Epithelial cell of proximal tubule (primary cell): ENCODE measurements at places on chromosomes 11 and 22. TPM values are rescaled to one million over a fixed set of nuclear protein-coding genes. Genes with fewer than 3 reads are reported as not detected.

The IGSF9B gene
- total RNA-seq: 0.22 and 1.0 TPM in 2 replicates

The PATE4 gene
- total RNA-seq: not detected in 2 replicates

The OR52N4 gene
- total RNA-seq: not detected in 2 replicates

The ANKRD49 gene
- 7.2 and 16.2 TPM in 2 replicates for total RNA-seq

The PTGDR2 gene
- total RNA-seq: 0.29 TPM in 1 of 2 replicates, not detected in the other

The TEAD1 gene
- 61.9 and 70.2 TPM in 2 replicates for total RNA-seq

The DLG2 gene
- 0.17 and 0.58 TPM in 2 replicates for total RNA-seq

The RRP7A gene
- 52.6 and 109 TPM in 2 replicates for total RNA-seq

The ZNF70 gene
- 2.2 and 2.5 TPM in 2 replicates for total RNA-seq

The GRK2 gene
- total RNA-seq: 46.8 and 66.4 TPM in 2 replicates

The MAP6 gene
- 1.1 and 1.8 TPM in 2 replicates for total RNA-seq

DNA sequence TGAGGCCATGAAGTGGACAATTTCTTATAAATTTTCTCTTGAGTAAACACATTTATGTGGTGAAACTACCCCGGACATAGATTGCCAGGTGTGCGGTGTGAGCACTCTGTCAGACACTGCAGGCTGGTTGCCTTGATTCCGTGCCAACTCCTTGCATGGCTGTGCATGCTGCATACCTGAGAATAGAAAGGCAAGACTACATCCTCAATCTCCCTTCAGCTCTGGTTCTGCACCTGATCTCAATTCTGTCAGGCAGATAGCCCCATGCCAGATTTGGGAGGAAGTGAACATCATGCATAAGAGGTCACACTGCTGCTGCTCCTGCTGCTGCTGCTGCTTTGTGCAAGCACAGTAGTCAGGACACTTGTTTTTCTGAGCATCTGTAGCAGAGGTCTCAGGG is 42.5 kb upstream of the DEUP1 start:
- no peak for DNase-seq

GRCh38 chr22:27352426-27352825 is 449.1 kb downstream of the MN1 start:
- DNase-seq: no peak

DNA sequence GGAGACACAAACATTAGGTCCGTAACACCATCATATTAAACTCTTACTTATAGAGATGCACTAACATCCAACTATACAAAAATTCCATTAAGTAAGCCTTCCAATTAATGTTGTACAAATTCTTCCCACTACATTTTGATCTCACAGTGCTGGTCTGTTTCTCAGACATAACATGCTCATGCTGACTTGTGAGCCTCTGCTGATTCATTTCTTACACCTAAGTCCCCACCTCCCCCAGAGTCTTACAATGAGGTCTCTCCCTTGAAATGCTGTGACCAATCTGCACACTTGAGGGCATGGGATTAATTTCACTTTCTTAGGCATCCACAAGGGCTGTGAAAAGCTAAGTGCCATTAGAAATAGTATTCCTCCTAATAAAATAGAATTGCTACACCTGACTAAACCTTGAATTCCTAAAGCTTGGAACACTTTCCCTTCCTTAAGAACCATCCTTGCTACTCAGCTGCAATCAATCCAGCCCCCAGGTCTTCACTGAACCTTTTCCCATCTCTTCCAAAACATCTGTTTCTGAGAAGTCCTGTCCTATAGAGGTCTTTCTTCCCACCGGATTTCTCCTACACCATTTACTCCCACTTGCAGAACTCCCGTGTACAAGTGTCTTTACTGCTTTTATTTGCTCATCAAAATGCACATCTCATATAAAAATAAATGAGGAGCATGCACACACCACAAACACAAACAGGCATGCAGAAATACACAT is 2.0 kb downstream of the HBG1 start:
- no peak for DNase-seq

- DNase-seq: no peak
Measured at GRCh38 chr11:67344264-67344663, 9.1 kb downstream of the POLD4 start.

DNA sequence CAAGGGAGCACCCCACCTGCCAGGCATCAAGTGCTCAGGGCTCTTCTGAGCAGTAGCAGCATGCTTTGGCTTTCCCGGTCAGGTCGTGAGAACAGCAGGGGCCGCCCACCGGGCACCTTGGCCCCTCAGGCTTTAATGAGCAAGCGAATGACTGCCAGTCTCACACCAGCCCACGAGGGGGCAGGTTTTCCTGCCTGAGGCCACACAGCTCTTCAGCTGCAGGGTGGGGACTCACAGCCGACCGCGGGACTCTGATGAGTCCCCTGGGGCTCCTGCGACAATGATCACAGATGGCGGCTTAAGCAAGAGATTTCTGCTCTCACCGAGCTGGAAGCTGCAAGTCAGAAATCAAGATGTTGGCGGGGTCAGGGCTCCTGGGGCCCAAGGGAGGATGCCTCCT is 14.3 kb upstream of the FGF19 start:
- no peak for DNase-seq

- DNase-seq: no peak
Measured at GRCh38 chr11:36026315-36026968, 82.6 kb downstream of the LDLRAD3 start.

DNA sequence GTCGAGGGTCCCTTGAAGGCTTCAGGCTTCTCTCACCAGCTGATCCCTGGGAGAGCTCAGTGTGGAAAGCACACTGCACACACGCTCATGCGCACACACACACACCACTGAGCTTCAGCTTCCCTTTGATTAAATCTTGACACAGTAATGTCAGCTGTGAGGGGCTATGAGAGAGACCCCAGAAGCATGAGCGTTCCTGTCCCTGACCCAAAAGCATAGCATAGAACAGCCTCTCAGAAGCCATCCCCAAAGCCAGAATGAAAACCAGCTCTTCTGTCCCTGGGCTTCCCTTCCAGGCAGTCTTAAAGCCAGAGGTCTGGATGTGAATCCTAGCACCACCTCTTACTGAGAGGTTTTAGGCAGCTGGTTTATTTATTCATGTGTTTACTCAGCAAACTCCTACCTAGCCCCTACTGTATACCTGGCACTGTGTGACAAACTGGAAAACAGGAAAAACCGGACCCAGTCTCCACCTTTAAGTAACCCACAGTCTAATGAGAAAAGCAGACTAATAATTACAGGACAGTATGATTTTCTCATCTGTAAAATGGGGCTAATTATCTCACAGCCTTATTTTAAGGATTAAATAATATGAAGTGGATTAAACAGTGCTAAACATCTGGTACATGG is 15.9 kb downstream of the GALNT18 start:
- no peak for DNase-seq

DNA sequence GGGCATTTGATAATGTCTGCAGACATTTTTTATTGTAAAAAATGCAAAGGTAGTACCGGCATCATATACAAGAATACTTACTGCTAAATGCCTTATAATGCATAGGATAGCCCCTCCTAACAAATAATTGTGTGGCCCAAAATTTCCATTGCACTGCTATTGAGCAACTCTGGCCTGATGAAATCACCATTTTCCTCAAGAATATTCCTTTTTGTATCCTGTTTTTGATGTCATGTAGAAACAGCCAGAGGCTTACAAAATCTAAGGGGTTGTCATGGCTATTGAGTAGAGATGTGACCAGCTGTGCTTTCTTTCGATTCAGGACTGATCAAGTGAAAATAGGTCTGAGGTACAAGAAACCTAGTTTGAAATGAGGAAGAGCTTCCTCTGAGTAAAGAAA is 854.3 kb downstream of the KCNA4 start:
- no peak for DNase-seq

- no peak for DNase-seq
Measured at GRCh38 chr11:45513821-45514340, 151.5 kb downstream of the CHST1 start.

DNA sequence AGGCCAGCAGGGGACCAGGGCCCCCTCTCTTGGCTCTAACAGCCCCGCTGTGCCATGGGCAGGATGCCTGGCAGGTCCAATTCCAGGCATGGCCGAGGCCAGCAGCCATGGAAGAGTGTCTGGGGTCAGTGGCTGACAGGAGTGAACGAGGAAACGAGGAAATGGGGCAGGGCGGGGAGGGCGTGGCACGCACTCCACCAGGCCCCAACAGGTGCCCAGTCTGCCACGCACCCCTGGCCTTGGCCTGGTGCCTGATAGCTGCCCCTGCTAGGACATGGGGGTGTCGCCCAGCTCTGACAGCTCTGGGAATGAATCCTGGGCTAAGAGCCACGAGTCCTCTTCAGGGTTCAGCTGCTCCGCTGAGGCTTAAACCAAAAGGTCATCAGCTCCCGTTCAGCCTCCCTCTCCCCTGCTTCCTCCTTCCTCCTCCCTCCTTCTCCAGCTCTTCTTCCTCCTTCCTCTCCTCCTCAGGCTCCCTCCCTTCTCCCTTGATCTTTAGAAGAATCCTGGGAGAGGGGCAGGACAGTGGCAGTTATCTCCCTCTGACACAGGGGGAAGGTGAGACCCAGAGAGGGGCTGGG is 11.5 kb upstream of the TBC1D22A start:
- DNase-seq: no peak

DNA sequence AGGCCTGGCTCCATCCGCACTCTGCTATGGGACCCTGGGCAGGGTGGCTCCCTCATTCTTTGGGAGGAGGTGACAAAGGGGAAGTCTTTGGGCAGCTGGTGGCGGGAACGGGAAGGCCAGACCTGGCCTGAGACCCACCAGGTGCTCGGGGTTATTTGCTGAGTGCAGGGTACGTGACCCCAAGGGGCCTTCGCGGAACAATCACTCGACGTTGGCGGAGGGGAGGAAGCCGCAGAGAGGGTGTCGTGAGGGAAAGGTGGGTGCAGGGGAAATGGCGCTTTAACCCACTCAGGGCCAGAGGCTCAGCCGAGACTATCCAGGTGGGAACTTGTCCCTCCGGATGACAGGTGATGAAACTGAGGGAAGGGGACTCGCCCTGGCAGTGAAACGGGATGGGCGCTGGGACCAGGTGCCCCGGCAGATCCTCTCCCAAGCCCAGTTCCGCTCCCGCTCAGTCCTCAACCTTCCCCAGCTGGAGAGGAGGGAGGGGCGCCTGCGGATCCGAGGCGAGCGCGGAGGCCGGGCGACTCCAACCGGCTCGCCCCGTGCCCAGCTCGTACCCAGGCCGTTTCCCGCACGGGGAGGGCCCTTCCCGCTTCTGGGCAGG is 911 bp downstream of the A4GALT start:
- no peak for DNase-seq

DNA sequence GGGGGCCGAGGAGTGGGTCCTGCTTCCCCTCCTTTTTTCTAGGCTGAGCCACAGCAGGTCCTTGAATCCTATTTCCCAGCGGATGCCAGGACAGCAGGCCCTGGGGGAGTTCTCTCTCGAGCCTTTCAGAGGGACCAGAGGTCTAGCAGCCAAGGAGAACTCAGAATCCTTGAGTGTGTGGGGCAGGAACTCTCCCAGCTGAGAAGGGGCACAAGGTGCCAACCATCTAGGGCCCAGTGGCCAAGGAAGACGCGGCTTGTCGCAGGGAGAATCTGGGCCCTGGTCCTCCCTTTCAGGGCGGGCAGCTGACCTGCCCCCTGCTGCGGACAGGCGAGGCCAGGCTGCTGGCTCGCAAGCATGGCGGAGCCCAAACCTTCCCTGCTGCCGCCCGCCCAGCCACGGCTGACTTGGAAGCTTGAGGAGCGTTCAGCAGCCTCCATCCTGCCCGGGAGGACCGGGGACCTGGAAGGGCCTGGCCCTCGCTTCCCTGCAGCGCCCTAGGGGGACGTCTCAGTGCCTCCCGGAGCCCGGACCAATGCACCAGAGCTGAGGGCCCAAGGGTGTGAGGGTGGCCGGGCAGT is 972 bp upstream of the TSSC4 start:
- DNase-seq: no peak

- DNase-seq: no peak
Measured at GRCh38 chr22:20571531-20572007, 64.2 kb downstream of the MED15 start.

DNA sequence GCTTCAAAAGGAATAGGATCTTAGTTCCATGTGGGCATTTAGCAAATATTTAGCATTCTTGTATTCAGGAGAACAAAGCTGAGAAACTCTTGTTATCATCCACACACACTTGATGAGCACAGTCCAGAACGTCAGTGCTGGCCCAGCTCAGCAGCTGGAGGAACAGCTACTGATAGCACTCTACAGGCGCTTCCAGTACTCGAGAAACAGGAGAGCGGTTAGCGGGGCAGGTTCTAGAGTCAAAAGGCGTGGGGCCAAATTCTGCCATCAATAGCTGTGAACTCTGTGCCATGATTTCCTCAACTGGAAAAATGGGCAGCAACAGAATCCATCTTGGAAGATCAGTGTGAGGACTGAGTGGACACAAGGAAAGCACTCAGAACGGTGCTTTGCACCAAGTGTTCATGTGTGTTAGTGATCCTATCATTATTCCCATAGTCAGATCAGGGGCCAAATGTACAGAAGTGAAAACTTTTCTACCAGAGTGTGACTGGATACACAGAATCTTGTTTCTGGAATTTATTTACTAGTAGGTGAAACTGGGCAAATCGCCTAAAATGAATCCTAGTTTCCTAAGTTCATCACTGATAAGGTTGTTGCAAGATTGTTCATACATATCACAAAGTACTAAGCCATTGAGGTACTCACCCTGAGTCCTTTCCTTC is 3.2 kb downstream of the JOSD1 start:
- DNase-seq: no peak

- DNase-seq: no peak
Measured at GRCh38 chr11:74826901-74827300, 78.3 kb downstream of the RNF169 start.

- no peak for DNase-seq
Measured at GRCh38 chr11:125078516-125079140, 15.5 kb downstream of the SLC37A2 start.

GRCh38 chr11:134047586-134047999 is 21.3 kb upstream of the JAM3 start:
- no peak for DNase-seq

DNA sequence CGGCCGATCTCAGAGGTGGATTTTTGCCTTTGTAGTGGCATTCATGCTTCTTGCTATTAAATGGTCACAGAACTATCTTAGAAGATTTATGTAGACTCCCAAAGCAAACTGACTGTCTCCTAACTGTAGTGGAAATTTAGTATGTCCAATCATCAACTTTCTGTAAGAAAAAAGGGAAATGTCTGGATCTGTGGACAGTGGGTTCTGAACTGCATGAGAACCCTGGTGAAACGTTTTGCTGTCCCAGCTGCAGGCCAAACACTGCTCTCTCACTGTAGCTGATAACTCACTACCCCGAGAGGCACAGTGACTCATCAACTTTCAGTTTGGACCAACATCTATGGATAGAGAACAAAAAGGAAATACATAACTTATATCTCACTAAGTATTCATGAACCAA is 387.1 kb downstream of the SOX6 start:
- no peak for DNase-seq
